H4 (cell line): ENCODE measurements at places on chromosomes 13 and 19. TPM values are rescaled to one million over a fixed set of nuclear protein-coding genes. Genes with fewer than 3 reads are reported as not detected.

Gene KLF5
- total RNA-seq, result 7.2 and 8.5 TPM in 2 replicates

DNA sequence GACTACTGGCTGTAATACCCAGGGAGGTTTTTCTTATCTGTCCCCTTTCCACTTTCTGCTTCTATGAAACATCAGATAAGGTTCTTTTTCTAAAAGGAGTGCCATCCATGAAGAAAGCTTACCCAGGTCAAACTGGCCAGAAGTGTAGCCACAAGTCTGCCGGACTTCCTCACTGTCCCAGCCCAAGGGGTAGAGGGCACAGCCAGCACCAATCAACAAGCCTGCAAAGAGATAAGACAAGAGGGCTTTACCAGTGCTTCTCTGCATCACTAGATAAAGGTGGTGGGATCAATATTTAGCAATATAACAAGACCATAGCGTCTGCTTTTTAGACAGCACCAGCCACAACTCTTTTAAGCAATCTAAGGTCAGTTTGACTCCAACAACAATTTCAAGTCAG is 224.7 kb downstream of the LHFPL6 start:
- DNase-seq, result no peak

DNA sequence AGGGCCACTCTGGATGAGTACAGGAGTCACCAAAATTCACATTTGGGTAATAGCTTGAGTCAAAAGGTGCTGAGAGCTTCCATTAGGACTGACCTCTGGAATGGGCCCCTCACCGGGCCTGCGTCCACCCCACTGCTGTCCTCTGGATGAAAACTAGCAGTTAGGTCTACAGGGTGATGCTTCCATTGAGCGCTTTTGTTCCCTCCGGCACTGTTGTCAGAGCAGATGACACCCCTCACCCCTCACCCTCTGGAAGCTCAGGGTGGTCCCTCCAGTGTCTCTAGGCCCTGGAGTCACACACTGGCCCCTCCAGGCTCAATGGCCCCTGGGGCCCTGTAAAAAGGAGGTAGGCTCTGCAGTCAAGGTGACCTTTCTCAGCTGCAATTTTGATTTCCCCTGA is 187.8 kb upstream of the GPR12 start:
- DNase-seq, result no peak

Gene CGB5
- total RNA-seq, result 0.33 and 3.3 TPM in 2 replicates

DNA sequence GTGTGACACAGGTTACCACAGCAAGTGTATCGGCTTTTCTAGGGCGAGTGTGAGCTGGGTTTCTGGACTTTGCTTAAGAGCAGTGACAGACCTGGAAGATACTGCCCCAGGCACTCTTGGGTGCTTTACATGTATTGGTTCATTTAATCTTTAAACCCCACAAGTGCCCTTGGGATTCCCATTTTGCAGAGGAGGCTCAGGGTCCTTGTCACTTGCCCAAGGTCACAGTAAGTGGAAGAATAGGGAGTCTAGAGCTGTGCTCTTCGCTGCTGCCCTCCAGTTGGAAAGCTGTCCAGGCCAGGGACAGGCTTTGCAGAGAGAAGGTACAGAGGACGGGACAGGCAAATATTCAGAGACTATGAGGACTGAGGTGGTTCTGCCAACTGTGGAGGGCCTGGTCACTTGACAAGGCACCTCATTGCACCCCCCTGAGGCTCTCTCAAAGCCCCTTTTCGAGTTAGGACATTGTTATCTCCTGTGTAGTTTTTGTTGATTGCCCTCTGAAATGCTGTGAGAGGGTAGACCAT is 42.4 kb downstream of the BBC3 start:
- no peak for DNase-seq

GRCh38 chr13:104779311-104779993 is 1713.2 kb upstream of the SLC10A2 start:
- DNase-seq, result no peak

- DNase-seq, result no peak
Measured at GRCh38 chr13:27006519-27007161, 165.0 kb downstream of the USP12 start.

DNA sequence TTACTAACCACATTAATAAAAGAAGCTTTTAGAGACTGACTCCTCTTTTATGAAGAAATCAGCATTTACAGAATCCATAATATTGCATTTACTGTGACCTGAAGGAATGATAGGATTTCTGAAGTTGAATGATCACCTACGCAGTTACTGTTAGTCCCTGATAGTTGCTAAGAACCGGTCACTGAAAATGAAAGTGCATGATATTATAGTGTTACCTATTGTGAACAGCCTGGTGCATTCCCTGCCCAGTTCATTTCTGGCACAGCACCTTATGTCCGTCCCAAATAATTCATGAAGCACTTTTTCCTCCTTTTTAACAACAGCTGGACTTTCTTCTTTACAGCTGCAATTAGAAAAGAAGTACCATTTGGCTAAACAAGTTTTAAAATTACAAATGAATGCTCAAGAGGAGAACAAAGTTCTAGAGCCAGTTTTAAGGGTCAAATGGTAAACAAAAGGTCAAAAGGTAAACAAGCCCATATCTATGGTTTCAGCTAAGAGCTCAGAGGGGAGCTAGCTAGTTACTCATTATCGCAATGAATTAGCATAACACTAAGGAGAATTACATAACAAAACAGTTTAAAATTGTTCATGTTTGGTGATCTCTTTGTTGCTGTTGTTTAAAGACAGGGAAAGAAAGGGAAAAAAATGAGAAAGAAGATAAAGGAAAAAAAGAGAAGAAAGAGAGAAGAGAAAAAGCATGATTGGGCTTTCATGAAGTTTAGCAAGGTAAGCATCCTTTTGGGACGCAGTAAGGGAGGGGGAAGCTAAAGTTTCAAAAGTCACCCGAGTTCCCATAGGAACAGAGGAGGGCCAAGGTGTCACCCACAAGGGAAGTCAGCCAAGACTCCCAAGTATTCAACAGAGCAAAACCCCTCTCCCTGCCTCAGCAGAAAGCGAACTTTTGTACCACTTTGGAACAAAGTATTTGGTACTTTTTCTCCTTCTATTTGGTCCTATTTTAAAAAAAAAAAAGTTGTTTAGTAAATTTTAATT is 50.2 kb downstream of the FLT3 start:
- no peak for DNase-seq

- DNase-seq, result no peak
Measured at GRCh38 chr13:51907040-51907732, 45.4 kb downstream of the CCDC70 start.

GRCh38 chr19:44808463-44809371 is at the start of gene BCAM:
BCAM (plus strand) TSS chr19:44809103; CDS start chr19:44809125, 22 bp downstream.
- DNase-seq, result no peak

GRCh38 chr19:31392464-31392863 is 43.2 kb upstream of the TSHZ3 start:
- no peak for DNase-seq

DNA sequence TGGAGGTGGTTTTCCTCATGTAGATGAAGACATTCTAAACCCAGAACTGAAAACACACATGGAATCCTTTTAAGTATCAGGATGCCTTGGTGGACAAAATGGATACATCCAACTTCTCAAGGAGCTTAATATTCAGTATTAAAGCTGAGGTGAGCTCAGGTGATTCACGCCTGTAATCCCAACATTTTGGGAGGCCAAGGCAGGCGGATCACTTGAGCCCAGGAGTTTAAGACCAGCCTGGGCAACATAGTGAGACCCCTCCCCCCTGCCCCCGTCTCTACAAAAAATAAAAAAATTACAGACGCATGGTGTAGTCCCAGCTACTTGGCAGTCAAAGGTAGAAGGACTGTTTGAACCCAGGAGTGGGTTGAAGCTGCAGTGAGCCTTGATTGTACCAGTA is 28.8 kb downstream of the DPRX start:
- no peak for DNase-seq

- DNase-seq, result no peak
Measured at GRCh38 chr13:39311619-39312018, 273.4 kb downstream of the NHLRC3 start.

Gene UPK1A
- not detected in 2 replicates for total RNA-seq

- DNase-seq, result peak; percentile 77
Measured at GRCh38 chr19:35030257-35031071, at the start of gene SCN1B. SCN1B (plus strand) TSS chr19:35030470; CDS start chr19:35030821, 351 bp downstream.

Gene CLPTM1
- total RNA-seq, result 12.9 and 17.4 TPM in 2 replicates

Gene RASAL3
- total RNA-seq, result not detected in 2 replicates

Gene PLEKHG2
- 5.3 and 7.1 TPM in 2 replicates for total RNA-seq

DNA sequence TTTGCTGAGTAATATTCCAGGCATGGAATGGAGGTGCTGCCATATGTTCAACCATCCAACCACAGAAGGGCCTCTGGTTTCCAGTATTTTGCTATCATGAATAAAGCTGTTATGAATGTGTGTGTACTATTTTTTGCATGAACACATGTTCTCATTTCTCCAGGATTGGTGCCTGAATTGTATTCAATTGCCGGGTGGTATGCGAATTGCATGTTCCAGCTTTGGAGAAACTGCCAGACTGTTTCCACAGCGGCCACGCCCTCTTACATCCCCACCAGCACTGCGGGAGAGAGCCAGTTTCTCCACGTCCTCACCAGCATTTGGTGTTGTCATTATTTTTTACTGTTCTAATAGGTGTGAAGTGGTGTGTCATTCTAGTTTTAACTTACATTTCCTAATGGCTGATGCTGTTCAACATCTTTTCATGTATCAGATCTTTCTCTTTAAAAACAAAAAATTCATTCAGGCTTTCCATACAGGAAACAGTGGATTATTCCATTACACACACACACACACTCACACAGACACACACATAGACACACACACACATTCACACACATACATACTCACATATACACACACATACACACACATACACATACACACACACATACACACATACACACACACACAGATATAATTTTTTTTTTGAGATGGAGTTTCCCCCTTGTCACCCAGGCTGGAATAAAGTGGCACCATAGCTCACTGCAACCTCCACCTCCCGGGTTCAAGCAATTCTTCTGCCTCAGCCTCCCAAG is 154.1 kb downstream of the PTPRS start:
- DNase-seq, result no peak

Gene OR7A5
- total RNA-seq, result not detected in 2 replicates

DNA sequence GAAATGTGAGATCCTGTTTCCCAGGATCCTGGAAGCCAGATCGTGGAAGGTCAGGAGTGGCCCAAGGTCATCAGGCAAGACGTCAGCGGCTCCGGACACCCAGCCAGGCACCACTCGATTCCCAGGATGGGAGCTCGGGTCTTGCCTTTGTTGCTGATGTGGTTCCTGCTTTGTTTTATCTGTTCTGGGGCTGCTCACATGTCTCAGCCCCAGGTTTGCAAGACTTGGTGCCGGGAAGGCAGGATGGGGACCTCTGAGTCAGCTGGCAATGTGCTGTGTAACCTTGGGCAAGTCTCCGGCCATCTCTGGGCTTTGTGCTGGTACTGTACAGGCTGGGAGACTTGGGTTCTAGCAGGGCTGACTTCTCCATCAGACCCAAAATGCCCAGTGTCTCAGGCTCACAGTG is 1.4 kb upstream of the FCHO1 start:
- DNase-seq, result no peak

DNA sequence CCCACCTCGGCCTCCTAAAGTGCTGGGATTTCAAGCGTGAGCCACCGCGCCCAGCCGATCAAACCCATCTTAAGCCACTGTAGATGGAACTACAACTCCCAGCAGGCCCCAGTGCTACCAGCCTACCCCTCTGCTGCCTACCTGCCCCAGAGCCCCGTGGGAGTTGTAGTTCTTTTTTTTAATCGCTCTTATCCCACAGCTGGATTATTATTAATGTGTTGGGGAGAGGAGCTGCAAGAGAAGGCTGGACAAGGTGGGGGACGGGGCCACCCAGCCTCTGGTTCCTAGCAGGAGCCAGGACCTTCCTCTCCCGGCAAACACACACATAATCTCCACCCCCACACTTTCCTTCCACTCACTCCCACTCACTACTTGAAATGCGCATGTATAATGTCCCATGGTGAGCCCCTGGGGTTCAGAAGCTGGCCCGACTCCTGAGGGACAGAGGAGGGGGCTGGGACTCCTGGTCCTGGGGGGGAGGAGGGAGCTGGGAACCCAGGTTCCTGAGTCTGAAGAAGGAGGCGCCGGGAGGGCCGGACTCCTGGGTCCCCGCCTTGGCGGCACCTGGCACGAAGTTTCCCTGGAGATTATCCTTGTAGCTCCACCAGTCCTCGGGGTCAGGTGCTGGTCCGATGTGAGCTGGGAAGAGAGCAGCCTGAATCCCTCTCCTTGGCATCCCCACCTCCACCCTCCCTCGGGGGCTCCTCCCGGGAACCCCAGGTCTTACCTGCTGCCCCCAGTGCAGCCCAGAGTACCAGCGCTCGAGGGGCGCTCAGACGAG is 958 bp downstream of the CA11 start:
- DNase-seq, result peak; percentile 69

Gene ZNF611
- total RNA-seq, result 5.6 and 7.5 TPM in 2 replicates

DNA sequence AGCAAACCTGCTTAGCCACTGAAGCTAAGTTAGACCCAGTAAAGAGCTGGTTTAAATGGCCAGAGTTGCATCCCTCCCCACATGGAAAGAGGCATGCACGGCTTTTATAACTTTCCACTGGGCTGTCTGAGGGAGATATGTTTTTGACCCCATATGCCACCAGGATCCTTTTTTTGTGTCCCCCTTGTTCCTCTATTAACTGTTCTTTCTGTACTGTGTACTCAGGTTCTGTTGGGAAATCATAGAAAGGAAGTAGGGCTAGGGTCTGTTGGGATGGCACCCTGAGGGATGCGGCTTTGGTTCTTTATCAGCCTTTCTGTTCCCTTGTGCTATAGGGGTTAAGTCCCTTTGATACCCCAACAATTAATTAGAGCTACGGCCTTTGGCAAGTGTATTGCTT is 12.2 kb upstream of the TM9SF2 start:
- no peak for DNase-seq

DNA sequence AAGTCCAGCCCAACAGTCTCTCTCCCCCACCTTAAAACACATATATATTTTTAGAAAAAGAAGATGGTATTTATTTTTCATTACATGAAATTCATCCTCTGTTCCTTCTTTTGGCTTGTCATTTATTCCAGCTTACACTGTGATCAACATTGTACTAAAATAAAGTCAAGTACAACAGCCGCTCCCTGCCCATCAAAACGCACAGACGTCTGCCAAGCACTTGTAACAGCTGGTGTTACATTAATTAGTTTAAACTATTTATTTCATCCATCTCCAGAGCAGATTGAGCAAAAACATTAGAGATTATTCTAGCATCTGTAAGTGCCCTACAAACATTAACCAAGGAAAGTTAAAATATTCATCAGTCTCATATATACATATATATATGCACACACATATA is 350.5 kb downstream of the DACH1 start:
- DNase-seq, result no peak

- no peak for DNase-seq
Measured at GRCh38 chr13:48405875-48406274, 7.0 kb downstream of the LPAR6 start.

Gene NOTCH3
- 1.1 and 1.5 TPM in 2 replicates for total RNA-seq
